Right lobe of liver (tissue), 6 donors: ENCODE measurements at places on chromosomes 7 and 10.
A peak's percentile ranks its signal among the peaks of the same experiment; 100 is the strongest.

- no peak for DNase-seq
Measured at GRCh38 chr10:14588084-14588937, 186.4 kb downstream of the FAM107B start.

DNA sequence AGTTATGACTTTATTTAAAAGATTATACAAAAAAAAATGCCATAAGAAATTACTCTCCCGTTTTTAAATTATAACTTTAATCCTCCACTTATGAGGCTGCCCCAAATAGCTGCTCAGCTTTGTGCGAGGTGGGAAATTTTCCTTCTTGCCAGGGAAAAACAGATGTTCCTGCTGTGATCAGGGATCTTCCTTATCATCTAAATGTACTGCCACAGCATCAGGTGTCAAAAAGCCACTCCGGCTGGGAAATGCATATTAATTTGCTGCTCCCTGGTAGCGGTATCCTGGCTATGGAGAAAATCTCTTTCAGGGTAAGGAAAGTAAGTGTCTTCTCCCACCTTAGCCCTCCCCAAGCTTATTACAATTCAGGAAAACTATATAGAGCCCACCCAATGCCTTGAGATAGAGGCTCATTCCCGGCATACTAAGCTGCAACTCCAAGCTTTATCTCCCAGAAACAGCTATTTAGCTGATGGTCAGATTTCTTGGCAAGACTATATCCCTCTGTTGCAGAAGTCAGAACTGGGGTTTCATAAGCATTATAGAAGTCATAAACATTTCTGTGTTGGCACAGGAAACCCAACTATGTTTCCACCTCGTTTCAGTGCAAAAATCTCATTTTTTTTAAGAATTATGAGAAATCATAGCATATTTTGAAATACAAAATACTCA is 360.4 kb downstream of the PARD3 start:
- DNase-seq: no peak

DNA sequence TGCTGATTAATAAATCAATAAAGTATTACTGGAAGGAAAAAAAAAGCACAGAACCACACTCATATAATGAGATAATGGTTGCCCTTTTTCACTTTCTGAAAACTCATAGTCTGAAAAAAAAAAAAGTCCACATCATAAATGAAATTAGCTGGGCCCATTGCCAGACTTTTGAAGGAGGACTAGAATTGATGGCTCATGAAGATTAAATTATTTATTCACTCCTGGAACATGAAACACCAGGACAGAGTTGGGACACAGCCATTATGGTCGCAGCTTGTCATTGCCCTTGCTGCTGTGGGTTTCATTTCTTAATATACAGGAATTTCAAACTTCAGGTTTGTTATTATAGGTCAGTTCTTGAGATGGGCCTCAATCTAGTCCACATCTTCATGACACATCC is 91.9 kb downstream of the CNTNAP2 start:
- no peak for DNase-seq

GRCh38 chr10:118692872-118693271 is 61.9 kb downstream of the CACUL1 start:
- DNase-seq: no peak

DNA sequence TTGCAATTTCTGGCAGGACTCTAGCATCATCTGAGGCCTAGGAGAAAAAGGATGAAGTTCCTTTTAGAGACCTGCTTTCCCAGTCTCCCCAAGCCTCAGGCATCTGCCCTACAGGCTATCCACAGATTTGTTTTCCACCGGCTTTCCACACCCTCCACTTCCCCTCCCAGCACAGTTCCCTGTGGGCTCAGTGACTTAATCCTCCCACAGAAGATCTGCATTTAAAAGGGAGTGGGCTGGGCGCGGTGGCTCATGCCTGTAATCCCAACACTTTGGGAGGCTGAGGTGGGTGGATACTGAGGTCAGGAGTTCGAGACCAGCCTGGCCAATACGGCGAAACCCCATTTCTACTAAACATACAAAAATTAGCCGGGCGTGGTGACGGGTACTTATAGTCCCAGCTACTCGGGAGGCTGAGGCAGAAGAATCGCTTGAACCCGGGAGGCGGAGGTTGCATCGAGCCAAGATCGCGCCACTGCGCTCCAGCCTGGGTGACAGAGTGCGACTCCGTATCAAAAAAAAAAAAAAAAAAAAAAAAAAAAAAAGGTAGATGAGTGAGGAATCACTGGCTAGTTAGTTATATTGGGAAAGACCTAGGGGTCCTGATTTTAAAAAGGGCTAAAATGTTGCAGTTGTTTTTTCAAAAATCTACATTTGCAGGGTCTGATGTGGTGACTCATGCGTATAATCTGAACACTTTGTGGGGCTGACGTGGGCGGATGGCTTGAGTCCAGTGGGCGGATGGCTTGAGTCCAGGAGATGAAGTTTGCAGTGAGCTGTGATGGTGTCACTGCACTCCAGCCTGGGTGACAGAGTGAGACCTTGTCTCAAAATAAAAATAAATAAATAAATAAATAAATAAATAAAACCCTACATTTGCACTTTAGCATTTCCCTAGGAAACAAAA is 119.5 kb downstream of the BAMBI start:
- DNase-seq: peak; percentile 77

GRCh38 chr7:129719980-129720732 is 108.6 kb downstream of the NRF1 start:
- no peak for DNase-seq

- DNase-seq: no peak
Measured at GRCh38 chr7:150788474-150789269, 11.5 kb downstream of the TMEM176B start.

DNA sequence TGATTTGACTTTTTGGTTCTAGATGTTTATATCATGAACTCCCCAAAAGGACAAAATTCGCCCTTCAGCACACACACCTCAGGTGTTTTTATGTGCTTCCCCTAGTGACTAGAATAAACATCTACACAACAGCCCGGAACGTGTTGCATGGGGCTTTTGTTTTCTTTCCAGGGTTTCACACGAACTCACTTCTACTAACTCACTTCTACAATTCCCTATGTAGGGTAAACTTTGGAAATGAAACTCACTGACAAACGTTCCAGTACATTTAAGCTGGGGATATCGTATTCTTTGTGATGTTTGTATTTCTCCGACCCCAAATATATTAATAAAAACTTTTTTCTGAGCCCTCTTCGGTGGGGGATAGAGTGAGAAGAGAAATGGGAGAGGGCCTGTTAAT is 1.4 kb downstream of the TRA2A start:
- no peak for DNase-seq

DNA sequence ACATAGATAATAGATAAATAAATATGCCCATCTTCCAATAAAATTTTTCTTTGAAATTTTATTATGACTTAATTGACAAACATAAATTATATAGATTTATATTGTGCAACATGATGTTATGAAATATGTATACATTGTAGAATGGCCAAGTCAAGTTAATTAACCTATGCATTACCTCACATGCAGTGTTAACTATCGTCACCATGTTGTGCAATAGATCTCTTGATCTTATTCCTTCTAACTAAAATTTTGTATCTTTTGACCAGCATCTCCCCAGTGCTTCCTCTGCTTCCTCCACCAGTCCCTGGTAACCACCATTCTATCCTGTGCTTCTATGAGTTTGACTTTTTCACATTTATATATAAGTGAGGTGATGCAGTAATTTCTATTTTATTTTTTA is 259.6 kb downstream of the SUGCT start:
- DNase-seq: no peak

DNA sequence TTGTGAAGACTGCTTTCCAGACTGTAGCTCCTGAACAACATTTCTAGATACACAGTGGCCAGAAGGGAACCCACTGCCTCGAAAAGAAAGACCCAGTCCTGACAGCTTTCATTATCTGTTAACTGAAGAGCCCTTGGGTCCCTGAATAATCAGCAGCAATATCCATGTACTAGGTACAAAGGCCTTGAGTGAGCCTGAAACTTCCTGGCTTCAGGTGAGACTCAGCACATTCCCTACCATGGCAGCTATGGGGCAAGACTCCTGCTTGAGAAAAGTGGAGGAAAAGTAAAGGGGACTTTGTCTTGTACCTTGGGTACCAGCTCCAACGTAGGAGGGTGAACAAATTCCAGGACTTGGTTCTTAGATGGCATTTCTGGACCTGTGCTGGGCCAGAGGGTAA is 92.8 kb downstream of the SIRT1 start:
- DNase-seq: no peak

- no peak for DNase-seq
Measured at GRCh38 chr7:52936750-52937149, 98.7 kb upstream of the POM121L12 start.

DNA sequence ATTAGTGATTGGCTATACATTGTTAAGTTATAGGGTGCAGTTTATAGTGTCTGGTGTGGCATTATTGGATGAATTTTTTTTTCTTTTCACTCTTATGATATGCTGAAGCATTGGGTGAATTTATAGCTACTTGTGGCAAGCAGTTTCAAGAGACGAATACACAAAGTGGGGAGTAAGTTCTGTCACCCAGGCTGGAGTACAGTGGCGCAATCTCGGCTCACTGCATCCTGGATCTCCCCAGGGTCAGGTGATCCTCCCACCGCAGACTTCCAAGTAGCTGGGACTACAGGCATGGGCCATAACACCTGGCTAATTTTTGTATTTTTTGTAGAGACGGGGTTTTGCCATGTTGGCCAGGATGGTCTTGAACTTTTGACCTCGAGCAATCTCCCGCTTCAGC is 6.3 kb upstream of the SIRT1 start:
- no peak for DNase-seq

GRCh38 chr10:21336476-21337170 is 188.9 kb downstream of the SKIDA1 start:
- peak; percentile 37 for DNase-seq

DNA sequence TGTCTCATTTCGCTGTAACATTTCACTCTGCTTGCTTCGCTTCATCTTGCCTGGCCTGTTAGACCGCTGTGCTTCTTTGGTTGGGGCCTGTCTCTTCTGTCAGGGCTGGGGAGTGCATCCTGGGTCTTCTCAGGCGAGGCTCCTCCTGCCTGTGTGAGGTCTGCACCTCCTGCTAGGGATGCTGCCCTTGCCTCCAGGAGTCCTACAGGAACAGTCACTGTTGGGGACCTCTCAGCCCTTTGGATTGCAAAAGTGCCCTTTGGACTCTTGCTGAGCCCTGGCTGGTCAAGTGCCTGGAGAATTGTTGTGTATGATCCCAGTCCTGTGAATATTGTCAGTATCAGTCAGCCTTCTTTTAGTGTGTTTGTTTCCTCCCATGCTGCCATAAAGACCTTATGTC is 84.1 kb downstream of the MDFIC start:
- DNase-seq: peak; percentile 60

DNA sequence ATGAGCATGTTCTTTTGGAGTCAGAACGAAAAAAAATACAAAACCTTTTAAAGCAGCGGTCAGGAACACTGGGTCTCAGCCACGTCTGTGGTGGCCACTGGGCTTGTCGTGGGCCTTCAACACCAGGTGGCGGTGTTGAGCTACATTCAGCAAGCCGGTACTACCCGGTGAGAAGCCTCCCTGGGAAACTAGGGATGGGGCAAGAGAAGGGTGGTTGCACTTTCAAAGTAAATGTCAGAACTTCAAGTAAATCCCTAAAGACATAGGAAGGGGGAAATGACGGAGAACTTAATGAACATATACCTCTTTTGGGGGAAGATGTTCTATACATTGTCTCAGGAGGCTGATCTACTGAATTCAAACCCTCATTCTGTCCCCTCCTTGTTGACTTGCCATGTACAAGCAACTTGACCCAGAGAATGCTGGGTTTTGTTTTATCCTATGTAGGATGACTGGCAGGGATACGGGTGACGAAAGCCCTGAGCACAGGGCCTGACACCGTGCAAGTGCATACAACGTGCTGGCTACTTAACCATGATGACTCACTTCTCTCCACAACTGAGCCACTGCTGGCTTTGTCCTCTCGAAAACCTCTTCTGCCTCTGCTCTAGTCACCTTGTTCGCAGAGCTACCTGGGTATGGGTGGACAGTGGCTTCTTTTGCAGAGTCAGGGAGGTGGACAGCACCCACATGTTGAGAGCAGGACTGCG is 49.0 kb upstream of the BAMBI start:
- peak; percentile 82 for DNase-seq

- DNase-seq: no peak
Measured at GRCh38 chr10:15146366-15146765, 22.1 kb downstream of the NMT2 start.

DNA sequence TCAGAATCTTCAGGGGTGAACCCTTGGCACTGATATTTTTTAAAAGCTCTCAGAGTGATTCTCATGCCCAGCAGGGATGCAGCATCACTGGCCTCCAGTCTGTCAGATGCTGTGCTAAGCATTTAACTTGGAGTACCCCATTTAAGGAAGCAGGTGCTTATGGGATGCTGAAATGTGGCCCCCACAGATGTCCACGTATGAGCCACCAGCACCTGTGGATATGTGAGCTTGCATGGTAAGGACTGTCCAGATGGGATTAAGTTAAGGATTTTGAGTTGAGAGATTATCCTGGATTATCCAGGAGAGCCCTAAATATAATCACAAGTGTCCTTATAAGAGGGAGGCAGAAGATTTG is 17.7 kb downstream of the CHST3 start:
- no peak for DNase-seq
